ENCODE measurements at places on chromosomes 4 and X. TPM values are rescaled to one million over a fixed set of nuclear protein-coding genes. Genes with fewer than 3 reads are reported as not detected.

SPIN2A gene
- polyA plus RNA-seq: 3.5 TPM

HPGDS gene
- not detected for polyA plus RNA-seq

DCTD gene
- 40.0 TPM for polyA plus RNA-seq

ZFP42 gene
- polyA plus RNA-seq: 70.9 TPM

NRK gene
- polyA plus RNA-seq: 6.4 TPM

GPM6B gene
- 82.6 TPM for polyA plus RNA-seq

BTC gene
- 0.18 TPM for polyA plus RNA-seq

ABCG2 gene
- 1.5 TPM for polyA plus RNA-seq

YIPF7 gene
- not detected for polyA plus RNA-seq

ASMT gene
- 1.0 TPM for polyA plus RNA-seq

HS3ST1 gene
- polyA plus RNA-seq: 1.3 TPM

P2RY10 gene
- polyA plus RNA-seq: not detected

USP38 gene
- polyA plus RNA-seq: 3.7 TPM

MCF2 gene
- 0.78 TPM for polyA plus RNA-seq

CXCL6 gene
- 14.7 TPM for polyA plus RNA-seq

PLAC8 gene
- 1.2 TPM for polyA plus RNA-seq

CFI gene
- not detected for polyA plus RNA-seq

Measured in GM23338 (cell line).